ENCODE measurements at places on chromosomes 1 and 21.

- no peak for DNase-seq
Measured at GRCh38 chr1:111719674-111720132, 19.5 kb downstream of the INKA2 start.

DNA sequence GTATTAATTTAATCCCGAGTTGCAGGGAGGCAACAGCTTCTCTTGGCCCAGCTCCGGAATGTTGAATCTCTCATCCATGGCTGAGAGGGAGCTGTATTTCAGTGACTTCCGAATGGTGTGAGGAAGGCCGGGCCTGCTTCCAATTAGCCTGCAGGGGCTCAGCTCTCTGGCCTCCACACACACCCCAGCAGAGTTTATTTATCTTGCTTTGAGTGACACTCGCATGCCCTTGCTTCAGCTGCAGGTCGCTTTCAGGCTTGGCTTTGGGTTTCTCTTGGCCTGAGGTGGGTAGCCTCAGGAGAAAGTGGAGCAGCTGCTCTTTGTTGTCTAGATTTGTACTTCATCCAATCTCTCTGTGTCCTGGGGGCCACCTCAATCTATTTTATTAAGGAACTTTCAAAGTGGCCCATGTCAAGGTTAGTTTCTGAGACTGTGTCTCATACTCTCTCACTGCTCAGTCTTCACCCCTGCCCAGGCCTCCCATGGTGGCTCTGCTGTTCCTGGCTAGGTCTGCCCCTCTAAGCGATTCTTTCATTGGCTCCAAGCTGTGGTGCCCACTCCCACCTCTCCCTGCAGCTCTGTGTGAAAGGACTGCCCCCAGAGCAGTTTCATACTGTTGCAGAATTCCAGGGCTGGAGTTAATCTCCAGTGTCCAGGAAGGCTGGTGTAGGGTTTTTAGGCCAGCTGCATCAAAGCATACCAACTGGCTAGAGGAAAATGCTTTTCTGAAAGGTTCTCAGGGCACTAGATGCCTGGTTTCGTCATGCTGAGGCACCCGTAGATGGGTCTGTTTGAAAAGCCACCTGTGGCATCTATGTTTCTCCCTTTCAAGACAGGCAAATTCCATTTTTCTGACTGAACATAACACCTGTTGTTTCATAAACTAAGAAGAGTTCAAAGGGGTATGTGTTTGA is 153.5 kb downstream of the PLXNA2 start:
- no peak for DNase-seq

- no peak for DNase-seq
Measured at GRCh38 chr1:50232336-50232735, 123.6 kb downstream of the ELAVL4 start.

GRCh38 chr1:98791498-98791897 is 130.0 kb downstream of the SNX7 start:
- DNase-seq, result no peak

- no peak for DNase-seq
Measured at GRCh38 chr1:86453664-86454063, 15.1 kb upstream of the CLCA1 start.

GRCh38 chr1:174964972-174965361 is 34.8 kb upstream of the CACYBP start:
- no peak for DNase-seq

DNA sequence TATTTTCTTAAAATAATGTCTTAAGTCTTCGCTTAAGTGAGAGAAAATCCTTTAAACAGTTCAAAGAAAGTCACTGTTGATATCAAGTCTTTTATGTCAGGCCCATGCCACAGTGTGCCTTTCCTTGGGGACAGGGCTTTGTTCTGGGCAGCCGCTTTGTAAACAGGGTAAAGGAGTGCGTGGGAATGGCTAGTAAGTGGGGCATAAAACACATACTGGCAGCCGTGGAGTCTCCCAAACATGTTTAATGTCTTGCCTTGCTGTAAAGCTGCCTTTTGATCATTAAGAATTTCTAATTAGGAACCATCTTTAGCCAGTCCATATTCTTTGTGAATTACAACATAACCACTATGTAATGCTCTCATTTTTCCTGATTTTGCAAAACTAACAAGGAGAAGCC is 99.7 kb downstream of the PHTF1 start:
- no peak for DNase-seq
